Type B pancreatic cell (in vitro differentiated cells): ENCODE measurements at places on chromosomes 16 and 17. TPM values are rescaled to one million over a fixed set of nuclear protein-coding genes. Genes with fewer than 3 reads are reported as not detected.

C16orf92 gene
- not detected in 2 replicates for total RNA-seq

CA5A gene
- 0.70 TPM in 1 of 2 replicates, not detected in the other for total RNA-seq

DNA sequence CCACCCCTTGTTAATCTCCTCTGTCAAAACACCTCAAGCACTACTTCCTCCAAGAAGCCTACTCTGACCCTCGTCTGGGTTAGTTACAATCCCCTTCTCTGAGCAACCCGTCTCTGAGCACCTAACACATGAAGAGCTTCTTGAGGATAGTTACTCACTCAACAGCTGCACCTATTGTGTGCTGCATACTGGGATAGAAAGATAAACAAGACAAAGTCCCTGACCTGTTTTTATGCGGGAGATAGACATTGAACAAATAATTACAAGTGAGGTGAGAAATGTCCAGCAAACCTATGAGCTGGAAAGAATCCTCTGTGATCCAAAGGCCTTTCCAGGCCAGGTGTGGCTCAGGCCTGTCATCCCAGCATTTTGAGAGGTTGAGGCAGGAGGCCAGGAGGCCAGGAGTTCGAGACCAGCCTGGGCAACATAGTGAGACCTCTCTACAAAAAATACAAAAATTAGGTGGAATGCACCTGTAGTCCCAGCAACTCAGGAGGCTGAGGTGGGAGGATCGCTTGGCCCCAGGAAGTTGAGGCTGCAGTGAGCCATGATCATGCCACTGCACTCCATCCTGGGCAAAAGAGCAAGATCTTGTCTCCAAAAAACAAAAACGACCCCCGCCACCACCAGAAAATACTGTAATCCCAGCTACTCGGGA lies 5.5 kb upstream of the ZNF771 start:
- peaks cover 3% of the 10 kb centered on the region for H3K36me3 ChIP-seq
- no peak for DNase-seq
- H3K4me3 ChIP-seq, result peak overlapping the region; percentile 79

DNA sequence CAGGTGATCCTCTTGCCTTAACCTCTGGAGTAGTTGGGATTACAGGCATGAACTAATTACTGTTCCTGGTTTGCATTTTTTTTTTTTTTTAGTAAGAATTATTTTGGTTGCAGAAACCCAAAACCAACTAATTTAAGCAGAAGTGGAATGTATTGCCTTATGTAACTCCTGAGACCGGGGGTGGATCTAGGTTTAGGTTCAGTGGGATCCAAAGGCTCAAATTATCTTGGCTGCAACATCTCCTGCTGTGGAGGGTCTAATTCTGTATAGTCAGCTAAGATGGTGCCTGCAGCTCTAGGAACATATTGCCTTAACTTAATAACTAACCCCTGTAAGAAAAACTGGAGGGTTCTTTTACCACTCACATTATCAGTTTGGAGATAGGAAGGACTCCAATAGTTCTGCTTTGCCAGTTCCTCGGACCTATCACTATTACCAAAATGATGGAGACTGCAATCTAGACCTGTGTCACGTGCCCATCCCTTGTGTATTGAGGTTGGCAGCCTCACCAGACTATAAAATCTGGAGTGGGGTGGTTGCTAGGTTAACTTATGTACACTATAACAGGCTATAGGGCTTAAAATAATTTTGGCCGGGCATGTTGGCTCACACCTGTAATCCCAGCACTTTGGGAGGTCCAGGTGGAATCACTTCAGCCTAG lies 8.5 kb downstream of the SNTB2 start:
- peaks cover 26% of the 10 kb centered on the region for H3K4me1 ChIP-seq
- no peak for DNase-seq
- no peak overlapping the region for H3K4me3 ChIP-seq
- H3K27ac ChIP-seq, result no peak overlapping the region
